ENCODE measurements at places on chromosomes 12 and 14.

- H3K4me3 ChIP-seq: peak overlapping the region; percentile 67
- peak; percentile 93 for DNase-seq
- peaks cover 24% of the 10 kb centered on the region for H3K4me1 ChIP-seq
- H3K27me3 ChIP-seq: no peaks in the 10 kb centered on the region
These were observed 62.6 kb upstream of the RESF1 start for GRCh38 chr12:31896514-31897039.

DNA sequence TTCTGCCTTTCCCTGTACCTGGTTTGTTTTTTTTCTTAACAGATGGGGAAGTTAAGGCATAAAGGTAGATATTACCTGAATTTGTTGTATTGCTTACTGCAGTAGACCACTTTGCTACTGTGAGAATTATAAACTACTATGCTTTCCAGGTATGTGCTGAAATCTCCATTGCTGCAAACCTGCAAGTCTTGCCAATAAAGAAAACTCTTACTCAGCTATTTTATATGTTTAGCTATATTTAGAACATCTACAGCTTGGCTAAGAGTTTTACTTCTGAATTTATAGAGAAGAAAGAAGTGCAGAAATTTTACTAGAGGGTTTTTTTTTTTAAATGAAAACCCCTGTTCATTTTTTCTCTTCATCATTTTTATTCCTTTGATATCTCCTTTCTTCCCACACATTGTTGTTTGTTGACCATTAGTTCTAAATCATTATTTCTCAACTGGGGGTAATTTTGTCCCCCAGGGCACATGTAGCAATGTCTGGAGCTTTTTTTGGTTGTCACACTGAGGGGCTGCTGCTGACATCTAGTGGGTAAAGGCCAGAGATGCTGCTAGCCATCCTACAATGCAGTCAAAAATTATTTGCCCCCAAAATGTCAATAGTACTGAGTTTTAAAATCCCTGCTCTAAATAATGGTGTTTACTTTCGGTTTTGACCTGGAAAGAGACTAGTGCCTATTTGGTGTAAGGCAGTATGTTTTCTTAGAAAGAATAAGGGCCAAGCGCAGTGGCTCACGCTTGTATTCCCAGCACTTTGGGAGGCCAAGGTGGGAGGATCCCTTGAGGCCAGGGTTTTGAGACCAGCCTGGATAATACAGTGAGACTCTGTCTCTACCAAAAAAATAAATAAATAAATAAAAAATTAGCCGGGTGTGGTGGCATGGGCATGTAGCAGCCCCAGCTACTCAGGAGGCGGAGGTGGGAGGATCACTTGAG is 48.6 kb downstream of the PCNX1 start:
- peaks cover 2% of the 10 kb centered on the region for H3K4me1 ChIP-seq
- H3K4me3 ChIP-seq: no peak overlapping the region
- no peak for DNase-seq
- no peak overlapping the region for H3K27ac ChIP-seq
- peaks cover 17% of the 10 kb centered on the region for H3K36me3 ChIP-seq
- H3K27me3 ChIP-seq: no peaks in the 10 kb centered on the region

DNA sequence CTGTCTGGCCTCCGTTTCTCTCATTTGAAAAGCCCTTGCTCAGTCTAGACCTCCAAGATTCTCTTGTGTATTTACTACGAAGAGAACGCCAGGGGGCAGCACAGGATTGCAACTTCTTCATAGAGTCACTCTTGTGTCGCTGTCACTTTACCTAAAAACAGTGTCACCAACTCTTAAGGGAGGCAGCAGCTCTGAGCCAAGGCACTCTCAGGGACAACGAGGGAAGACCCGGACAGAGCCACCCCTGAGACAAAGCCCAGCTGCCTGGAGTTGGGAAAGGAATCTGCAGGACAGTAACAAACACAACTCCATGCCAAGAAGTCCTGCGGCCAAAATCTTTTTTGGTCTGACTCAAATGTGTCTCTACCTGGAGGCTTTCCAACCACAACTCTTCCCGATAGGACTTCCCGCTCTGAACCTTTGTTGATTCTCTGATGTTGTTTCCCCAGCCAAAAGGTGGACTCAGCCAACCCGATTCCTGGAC is 9.6 kb upstream of the RPAP3 start:
- H3K36me3 ChIP-seq: peaks cover 2% of the 10 kb centered on the region
- H3K4me1 ChIP-seq: peaks cover 15% of the 10 kb centered on the region
- H3K27me3 ChIP-seq: peaks cover 1% of the 10 kb centered on the region
- H3K4me3 ChIP-seq: no peak overlapping the region
- peak; percentile 64 for DNase-seq

GRCh38 chr12:109087250-109087649 is 6.0 kb downstream of the ALKBH2 start:
- no peaks in the 10 kb centered on the region for H3K27me3 ChIP-seq
- no peak for DNase-seq
- peaks cover 20% of the 10 kb centered on the region for H3K36me3 ChIP-seq
- peaks cover 7% of the 10 kb centered on the region for H3K4me1 ChIP-seq
- H3K27ac ChIP-seq: no peak overlapping the region

- no peaks in the 10 kb centered on the region for H3K27me3 ChIP-seq
- peak overlapping the region; percentile 9 for H3K4me3 ChIP-seq
- no peak for DNase-seq
These were observed 24.4 kb upstream of the STK38L start for GRCh38 chr12:27219693-27220054.

DNA sequence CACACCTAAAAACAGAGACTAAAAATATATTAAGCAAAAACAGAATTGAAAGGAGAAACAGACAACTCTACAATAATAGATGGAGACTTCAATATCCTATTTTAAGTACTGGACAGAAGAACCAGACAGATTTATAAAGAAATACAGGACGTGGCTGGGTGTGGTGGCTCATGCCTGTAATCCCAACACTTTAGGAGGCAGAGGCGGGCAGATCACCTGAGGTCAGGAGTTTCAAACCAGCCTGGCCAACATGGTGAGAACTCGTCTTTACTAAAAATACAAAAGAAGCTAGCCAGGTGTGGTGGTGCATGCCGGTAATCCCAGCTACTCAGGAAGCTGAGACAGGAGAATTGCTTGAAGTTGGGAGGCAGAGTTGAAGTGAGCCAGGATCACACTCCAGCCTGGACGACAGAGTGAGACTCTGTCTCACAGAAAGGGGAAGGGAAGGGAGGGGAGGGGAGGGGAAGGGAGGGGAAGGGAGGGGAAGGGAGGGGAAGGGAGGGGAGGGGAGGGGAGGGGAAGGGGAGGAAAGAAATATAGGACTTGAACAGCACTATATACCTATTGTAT is 53.0 kb downstream of the CDK17 start:
- H3K4me3 ChIP-seq: peak overlapping the region; percentile 71
- H3K4me1 ChIP-seq: peaks cover 47% of the 10 kb centered on the region
- DNase-seq: no peak

DNA sequence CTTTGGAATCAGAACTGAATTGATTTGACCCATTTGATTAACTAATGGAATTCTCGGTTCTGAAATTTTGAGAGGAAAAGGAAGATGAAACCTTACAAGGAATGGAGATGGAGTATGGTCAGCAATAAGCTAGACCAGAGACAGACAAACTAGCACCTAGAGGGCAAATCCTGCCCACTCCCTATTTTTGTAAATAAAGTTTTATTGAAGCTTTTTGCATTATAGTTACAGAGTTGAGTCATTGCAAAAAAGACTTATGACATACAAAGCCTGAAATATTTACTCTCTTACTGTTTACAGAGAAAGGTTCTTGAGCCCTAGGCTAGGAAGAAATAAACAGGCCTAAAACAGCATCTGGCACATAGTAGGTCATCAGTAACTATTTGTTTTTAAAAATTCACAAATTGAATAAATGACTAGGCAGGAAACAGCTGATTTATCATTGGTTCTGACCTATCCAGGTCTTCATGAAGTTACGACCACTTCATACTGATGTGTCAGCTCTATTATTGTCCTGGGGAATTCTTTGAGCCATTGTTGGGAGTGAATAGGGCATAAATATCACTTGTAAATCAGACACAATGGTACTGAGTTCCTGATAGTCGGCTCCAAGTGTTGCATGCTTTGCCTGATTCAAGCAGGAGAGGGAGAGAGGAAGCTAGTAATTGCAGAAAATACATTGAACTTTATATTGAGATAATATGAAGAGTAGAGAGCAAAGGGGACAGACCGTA is 14.6 kb upstream of the STAB2 start:
- no peak overlapping the region for H3K27ac ChIP-seq
- DNase-seq: no peak

- H3K4me3 ChIP-seq: no peak overlapping the region
- H3K36me3 ChIP-seq: no peaks in the 10 kb centered on the region
- H3K27me3 ChIP-seq: no peaks in the 10 kb centered on the region
- no peak for DNase-seq
These were observed 247.0 kb downstream of the EMP1 start for GRCh38 chr12:13443498-13443897.

- peaks cover 14% of the 10 kb centered on the region for H3K4me1 ChIP-seq
- peaks cover 37% of the 10 kb centered on the region for H3K36me3 ChIP-seq
- no peak for DNase-seq
- peak overlapping the region; percentile 47 for H3K27ac ChIP-seq
- no peak overlapping the region for H3K4me3 ChIP-seq
These were observed 11.8 kb upstream of the POLR3B start for GRCh38 chr12:106345746-106346145.

GRCh38 chr12:88552610-88553079 is 27.6 kb downstream of the KITLG start:
- no peaks in the 10 kb centered on the region for H3K27me3 ChIP-seq
- H3K4me1 ChIP-seq: no peaks in the 10 kb centered on the region
- no peak overlapping the region for H3K27ac ChIP-seq
- no peak for DNase-seq
- H3K4me3 ChIP-seq: no peak overlapping the region
- no peaks in the 10 kb centered on the region for H3K36me3 ChIP-seq

DNA sequence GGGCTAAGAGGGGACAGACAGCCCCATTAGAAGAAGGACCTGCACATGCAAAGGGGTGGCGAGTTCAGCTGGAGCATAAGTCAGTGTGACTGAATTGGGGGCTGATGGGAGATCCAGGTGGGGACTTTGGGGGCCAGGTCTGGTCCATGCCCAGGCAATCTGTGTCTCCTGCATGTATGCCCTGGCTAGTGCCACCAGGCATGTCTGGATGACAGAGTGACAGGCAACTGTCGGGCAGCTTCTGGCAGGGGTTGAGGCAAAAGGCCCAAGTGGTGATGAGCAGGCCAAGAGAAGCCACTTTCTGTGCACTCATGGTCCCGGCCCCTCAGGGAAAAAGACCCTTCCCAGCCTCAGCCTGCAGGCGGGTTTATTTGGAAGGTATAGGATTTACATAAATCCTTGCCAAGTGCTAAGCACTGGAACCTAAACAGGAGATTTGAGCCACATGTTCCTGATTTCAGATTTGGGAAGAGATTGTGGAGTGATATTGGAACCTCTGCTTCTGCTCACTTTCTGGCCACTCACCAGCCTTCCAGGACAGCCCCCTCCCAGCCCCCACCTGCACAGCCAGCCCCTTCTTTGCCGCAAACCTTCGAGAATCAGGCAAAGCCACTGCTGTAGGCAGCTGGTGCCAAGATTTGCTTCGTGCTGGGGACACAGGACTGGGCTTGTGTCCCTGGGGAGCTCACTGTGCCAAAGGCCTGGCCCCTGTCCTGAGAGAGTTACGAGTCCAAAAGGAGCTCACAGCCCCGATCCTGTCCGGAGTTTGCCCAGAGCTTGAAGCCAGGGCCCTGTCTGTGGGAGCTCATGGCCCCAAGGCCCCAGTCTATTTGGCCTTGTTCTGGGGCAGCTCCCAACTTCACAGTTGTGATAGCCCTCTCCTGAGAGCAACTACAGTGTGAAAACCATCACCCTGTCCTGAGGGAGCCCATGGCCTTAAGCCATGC is 232.5 kb upstream of the RTL1 start:
- DNase-seq: no peak
- no peak overlapping the region for H3K27ac ChIP-seq
- no peaks in the 10 kb centered on the region for H3K27me3 ChIP-seq
- no peaks in the 10 kb centered on the region for H3K4me1 ChIP-seq
- no peak overlapping the region for H3K4me3 ChIP-seq
- no peaks in the 10 kb centered on the region for H3K36me3 ChIP-seq

DNA sequence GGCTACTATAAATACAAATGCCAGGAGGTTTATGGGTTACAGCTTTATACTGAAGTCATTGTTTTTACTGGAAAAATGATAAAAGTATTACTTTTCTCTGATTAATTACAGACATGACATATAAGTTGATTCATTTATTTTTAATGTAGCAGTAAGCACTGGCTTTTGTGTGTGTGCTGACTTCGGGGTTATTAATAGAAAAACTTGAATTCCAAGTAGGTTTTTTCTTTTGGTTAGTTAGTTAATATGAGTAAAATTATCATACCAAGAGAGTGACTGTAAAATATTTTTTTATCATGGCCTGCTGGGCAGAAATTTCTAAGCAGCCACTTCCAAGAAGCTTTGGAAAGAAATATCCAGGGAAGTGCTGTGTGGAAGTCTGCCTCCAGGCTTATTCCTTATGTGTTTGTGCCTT is 56.4 kb downstream of the IFT81 start:
- H3K4me3 ChIP-seq: no peak overlapping the region
- DNase-seq: no peak
- no peaks in the 10 kb centered on the region for H3K4me1 ChIP-seq
- peaks cover 2% of the 10 kb centered on the region for H3K36me3 ChIP-seq

GRCh38 chr14:36771028-36771640 is 109.5 kb downstream of the PAX9 start:
- no peaks in the 10 kb centered on the region for H3K36me3 ChIP-seq
- H3K27ac ChIP-seq: no peak overlapping the region
- no peaks in the 10 kb centered on the region for H3K27me3 ChIP-seq
- H3K4me1 ChIP-seq: no peaks in the 10 kb centered on the region

DNA sequence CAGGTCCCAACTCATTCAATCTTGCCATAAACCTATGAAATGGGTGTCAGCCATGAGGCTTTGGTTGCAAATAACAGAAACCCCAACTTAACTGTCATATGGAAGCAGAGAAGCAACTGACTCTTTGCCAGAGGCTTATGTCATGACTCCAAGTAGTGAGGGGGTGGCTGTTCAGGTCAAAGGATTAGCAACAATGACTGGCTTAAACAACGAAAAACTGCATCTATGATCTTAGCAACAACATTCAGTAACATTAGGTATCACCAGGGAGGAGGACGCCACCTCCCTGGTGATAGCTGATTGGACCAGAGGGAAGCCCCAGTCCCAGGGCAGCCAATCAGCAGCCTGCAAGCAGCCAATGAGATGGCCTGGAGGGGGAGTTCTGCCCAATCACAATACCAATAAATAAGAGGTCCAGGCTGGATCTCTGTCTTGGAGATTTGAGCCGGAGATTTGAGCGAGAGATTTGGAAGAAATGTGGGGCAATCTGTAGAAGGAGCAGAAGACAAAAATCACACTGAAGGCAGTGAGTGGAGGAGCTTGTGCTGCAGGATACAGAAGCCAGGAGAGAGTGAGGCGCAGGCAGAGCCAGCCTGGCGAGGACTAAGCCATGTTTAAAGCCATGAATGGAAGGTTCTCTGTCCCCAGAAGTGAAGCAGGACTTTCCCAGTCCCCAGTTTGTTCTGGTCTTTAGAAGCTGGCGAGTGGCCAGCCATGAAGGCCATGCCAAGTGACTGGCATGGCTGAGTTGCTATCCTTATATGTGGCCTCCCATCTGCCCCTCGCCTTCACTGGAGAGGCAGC is 93.3 kb downstream of the CALM1 start:
- H3K27me3 ChIP-seq: peaks cover 7% of the 10 kb centered on the region
- H3K36me3 ChIP-seq: no peaks in the 10 kb centered on the region
- no peak overlapping the region for H3K4me3 ChIP-seq
- no peaks in the 10 kb centered on the region for H3K4me1 ChIP-seq
- H3K27ac ChIP-seq: no peak overlapping the region
- DNase-seq: no peak
